Natural killer cell (primary cell): ENCODE measurements at places on chromosomes 2 and 18. TPM values are rescaled to one million over a fixed set of nuclear protein-coding genes. Genes with fewer than 3 reads are reported as not detected.

GRCh38 chr18:44258086-44258485, 422.6 kb upstream of the SETBP1 start:
- DNase-seq = no peak

MFSD2B gene
- 0.93 TPM for total RNA-seq

SLC16A14 gene
- 0.52 TPM for total RNA-seq

IL1RL1 gene
- total RNA-seq = 68.1 TPM

KANSL1L gene
- total RNA-seq = 11.2 TPM

DNA sequence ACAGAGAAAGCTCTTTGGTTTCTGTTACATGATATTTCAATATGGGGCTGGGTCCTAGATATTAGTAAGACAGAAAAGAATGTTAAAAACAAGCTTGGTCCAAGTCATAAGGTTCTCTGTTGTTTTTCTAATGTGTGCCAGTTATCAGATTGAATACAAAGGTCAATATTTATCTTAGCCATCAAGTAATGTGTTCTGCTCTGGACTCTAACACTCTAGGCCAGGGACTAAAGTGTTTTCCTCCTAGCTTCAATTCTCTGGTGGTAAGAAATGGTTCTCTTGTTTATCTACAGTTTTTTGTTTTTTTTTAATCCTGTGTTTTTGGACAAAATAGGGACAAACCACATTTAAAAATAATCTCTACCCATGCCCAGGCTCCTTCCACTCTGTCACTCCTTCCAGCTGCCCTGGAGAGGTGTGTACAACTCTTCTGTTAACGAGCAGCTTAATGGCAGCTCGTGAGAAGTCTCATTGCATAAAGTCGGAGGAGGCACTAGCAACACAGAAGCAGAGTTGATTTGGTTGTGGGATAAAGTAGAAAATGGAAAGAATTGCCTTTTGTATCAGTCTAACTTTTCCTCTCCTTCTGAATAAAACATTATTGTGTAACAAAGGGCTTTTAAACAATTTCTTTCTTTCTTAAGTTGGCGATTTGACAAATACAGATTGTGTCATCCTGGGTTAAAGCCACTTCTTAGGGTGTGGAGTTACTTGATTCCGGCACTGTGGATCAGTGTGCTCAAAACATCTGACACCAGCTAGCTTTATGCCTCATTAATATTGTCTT, 8.0 kb upstream of the SESTD1 start:
- DNase-seq = no peak

DNA sequence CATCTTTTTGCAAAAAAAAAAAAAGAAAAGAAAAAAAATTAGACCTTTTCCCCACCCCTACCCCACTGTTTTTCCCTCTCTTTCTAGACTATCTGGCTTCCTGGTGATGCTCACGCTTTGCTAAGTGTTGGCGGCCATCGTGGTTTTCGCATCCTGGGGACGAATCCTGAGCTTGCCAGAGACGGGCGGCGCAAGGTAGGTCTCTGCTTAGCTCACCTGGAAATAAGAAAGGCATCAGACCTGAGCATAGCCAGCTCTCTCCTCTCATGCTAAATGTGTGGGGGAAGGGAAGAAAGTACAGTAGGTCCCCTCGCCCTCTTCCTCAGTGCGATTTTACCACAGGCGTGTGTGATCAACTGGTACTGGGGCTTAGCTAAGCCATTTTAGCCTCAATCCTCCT, 90.5 kb downstream of the KLHL29 start:
- no peak for DNase-seq

GLI2 gene
- total RNA-seq = not detected

DNA sequence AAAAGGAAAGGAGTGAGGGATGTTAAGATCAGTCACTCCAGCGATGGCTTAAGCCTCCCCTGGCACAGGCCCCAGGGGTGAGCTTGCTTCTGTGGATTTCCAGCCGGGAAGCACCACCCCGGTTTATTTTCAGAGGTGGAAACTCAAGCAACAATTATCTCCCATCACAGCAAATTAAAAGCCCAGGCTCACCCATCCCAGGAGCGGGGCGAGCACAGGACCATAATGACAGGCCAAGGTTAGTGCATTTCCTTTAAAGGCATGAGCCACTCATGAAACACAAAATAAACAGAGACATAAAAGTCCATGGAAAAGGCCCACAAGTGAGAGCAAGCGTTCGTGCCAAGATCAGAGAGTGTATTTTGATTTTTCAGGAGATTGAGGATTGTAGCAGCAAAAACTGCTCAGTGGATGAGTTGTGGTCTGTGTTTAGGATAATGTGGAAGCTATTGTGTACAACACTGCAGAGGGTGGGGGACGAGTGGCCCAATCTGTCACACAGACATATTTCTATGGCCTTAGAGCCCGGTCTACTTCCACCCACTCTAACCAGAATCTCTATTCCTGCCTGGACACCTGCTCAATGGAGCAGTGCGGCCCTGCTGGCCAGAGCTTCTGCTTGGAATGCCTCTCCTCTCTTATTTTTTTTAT, 111.4 kb upstream of the CDC42EP3 start:
- DNase-seq = no peak

DNA sequence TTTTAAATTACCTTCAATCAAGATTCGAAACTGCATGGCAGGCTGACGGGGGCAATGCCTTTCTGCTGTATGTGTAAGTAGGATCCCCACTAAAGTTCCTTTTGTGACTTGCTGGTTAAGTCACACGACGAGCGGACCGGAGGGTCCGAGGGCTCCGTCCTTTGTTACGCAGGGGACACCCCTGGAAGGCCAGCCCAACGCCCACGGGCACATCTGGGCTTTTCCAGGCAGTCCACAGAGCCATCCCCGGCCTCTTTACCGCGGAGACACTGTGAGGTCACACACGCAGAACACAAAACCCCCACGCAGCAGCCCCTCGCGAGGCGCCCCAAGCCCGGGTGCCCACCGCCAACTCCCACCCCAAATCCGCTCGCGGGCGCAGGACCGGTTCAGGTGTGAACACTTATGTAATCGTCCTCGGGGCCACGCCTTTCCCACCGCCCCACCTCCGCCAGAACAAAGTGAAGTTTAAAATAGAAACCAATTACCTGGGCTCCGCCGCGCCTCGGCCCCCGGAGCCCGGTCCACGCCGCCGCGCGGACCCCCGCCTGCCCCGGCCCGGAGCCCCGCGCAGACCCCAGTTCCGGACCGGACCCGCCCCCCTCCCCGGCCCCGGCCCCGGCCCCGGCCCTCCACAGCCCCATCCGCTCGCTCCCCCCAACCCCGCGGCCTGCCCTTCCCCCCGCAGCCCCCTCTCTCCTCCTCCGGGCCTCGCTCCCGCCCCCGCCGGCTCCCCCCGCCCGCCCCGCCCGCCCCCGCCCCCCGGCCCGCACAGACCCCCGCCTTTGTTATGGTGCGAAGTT, 4.2 kb downstream of the ZNF516 start:
- DNase-seq = peak; percentile 60

DNA sequence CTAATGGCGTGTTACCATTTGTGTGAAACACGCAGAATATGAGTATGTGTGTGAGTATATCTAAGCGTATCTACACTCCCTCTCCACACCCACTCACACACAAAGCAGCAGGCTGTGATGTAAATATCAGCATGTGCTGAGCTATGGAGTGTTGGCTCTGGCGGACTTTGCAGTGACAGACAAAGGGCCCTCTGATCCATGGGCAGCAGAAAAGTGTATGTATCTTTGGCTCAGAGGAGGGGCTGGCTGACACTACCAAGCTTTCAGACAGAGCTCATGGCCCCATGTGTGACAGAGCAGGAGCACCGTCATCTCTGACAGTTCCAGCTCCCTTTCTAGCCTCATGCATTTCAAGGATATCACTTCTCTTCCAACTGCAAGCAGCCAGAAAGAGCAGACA, 57.2 kb upstream of the ASB18 start:
- DNase-seq = no peak

DNA sequence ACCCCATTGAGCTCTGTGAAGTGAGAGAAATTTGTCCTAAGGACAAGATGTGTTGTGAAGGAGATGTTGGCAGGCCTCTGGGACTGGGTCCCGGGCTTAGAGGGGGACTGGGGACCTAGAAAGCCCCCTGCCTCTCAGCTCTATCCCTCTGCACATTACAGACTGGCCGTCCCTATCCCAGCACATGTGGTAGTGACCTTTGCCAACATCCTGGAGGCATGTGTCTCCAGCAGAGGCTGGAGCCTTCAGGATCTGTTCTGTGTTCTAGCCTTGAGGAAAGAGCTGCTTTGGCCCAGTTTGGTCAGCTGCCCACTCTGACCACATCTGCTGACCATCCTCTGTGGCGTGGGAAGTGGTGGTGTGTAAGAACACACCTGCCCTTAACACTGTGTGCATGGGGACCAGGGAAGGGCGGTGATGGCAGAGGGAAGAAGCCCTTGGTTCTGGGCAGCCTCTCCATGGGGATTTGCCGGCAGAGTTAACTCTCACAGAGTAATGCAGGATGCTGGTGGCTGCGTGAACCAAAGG, 33.4 kb downstream of the NCK2 start:
- no peak for DNase-seq

ID2 gene
- total RNA-seq = 185 TPM

- DNase-seq = no peak
These were observed 146.1 kb upstream of the PID1 start for GRCh38 chr2:229417176-229417575.

- DNase-seq = no peak
These were observed 8.2 kb upstream of the RNU2-63P start for GRCh38 chr2:88024509-88024908.

DNA sequence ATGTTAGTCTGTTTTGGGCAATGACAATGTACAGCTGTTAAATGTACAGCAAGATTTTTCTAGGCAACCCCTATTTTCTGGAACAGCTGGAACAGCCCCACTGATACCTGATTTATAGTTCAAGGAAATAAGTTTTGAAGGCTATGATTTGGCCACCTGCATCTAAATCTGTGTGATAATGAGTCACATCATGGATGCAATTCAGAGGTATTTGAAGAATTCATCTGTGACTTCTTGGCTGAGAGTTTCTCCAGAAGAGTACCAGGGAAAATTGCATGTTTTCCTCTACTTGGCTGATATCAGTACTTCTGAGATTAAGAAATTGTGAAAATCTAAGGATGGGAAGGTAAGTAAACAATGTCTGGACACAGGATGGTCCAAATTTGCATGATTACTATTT, 40.7 kb upstream of the NT5C1B start:
- DNase-seq = no peak

IL1B gene
- 110 TPM for total RNA-seq

NR4A2 gene
- total RNA-seq = 316 TPM

DNA sequence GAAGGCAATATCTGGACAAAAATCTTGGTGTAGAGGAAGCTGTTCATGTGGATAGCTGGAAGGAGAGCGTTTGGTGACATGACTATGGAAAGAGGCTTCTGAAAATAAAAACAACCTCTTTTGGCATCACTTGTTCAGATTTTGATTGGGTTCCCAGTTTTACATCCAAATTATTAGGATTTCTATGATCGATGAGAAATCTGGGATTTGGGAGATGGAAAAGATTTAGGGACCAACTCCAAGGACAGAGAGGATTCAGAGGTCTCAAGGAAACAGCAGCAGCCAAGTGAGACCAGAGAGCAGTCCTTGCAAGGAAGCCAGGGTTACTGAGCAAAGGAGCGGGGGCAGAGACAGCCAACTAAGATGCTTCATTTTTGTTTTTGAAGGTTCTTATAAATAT, 441.7 kb downstream of the TRIB2 start:
- DNase-seq = no peak

- DNase-seq = no peak
These were observed 1.4 kb upstream of the LAPTM4A start for GRCh38 chr2:20052861-20053281.

DES gene
- not detected for total RNA-seq

RFX8 gene
- total RNA-seq = not detected

DNA sequence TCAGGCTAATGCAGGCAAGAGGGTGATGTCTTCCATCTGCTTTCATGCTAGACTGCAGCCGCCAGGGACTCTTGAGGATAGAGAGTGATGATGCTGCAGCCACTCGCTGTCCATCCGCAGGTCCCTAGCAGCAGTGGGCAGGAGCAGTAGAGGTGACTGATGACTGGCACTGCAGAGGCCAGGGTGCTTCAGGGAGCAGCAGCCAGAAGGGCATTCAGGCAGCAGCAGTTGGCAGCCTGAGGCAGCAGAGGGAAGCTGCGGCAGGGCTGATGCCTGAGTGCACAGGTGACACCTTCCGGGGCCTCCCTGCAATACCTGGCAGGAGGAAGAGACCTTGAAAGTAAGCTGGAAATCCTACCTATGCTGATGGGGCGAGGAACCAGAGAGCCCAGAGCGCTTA, 214.2 kb downstream of the ICOS start:
- no peak for DNase-seq

DNA sequence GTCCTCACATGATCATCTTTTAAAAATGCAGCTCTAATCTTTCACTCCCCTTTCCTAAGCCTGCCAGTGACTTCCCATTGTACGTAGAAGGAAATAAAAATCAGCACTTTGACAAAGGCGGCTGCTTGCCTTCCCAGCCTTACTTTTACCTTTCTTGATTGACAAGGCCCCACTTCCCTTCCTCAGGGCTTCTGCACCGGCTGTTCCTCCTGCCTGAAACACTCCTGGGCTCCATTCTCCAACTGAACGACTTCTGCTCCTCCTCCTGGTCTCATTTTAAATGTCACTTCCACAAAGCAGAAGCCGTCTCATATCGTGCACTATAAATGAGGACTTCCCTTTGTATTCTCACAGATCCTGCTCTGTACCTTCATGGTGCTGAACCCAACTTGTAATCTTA, 56.1 kb downstream of the OSBPL6 start:
- DNase-seq = no peak

DNA sequence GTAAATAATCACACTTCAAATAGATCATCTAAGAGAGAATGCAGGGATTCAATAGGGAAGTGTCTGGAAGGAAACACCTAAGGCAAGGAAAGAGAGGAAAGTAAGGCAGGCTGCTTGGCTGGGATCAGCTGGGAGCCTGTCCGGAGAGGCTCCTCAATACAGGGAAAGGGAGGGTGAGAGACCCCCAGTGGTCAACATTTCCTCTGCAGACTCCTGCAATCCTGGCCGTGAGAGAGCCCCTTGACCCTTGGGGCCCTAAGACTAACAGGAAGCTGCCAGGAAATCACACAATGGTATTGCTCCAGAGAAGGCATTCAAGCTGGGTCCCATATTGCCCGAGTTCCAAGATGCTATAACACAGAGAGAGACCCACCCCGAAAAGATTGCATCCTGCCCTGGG, 549.4 kb downstream of the NYAP2 start:
- DNase-seq = no peak

DNA sequence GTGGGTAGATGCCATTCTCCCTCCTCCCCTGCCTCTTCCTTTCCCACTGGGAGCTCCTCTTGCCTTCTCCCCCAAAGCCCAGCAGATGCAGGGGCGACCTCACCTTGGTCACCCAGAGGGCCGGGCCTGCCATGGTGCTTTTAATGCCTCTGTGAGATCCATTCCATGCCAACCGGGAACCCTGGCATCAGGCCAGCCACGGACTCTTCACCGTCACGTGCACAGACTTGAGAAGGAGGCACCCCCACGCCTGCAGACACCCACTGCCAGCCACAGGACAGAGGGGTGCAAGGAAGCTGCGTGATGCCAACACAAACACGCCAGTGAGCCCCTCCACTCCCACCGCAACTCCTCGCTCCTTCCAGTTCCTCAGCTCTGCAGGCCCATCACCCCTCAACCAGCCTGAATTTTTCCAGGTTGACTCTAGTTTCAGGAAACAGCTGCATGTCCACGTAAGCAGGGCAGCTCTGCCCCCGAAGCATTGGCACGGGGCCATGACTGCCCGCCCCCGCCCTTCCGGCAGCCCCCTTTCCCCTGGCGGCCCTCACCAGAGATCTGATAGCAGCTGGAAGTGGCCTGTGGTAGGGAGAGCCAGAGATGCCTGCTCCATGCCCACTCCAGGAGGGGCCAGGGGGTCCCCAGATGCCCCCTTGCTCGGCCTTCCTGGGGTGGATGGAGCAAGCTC, 50.8 kb downstream of the DNMT3A start:
- DNase-seq = no peak

GPATCH11 gene
- 8.6 TPM for total RNA-seq
